ENCODE measurements at places on chromosomes 11 and 22. TPM values are rescaled to one million over a fixed set of nuclear protein-coding genes. Genes with fewer than 3 reads are reported as not detected.

LYVE1 gene
- polyA plus RNA-seq = not detected

DNA sequence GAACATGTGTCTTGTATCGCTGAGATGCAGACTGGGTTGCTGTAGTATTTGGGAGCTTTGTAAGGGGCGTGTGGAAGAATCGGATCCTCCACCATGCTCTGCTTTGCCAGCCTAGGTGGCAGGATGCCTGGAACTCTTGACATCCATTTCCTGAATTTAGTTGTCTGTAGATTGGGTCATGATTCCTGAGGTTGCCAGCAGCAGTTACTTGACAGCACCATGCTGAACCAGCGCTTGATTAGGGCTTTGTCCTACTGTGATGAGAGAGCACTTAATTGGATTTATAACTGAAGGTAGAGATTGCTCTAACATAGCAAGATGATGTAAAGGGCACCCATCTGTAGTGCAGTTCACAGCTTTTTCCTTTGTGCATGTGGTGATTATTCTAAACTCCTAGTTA lies 75.6 kb upstream of the HORMAD2 start:
- no peaks in the 10 kb centered on the region for H3K27me3 ChIP-seq
- H3K4me3 ChIP-seq = no peak overlapping the region
- H3K4me1 ChIP-seq = peaks cover 20% of the 10 kb centered on the region
- H3K27ac ChIP-seq = no peak overlapping the region
- peaks cover 19% of the 10 kb centered on the region for H3K36me3 ChIP-seq

DUSP18 gene
- polyA plus RNA-seq = 12.7 TPM

LRRC75B gene
- polyA plus RNA-seq = 10.6 TPM

GRCh38 chr11:128022007-128022368 lies 565.4 kb downstream of the ETS1 start:
- DNase-seq = peak; percentile 75
- H3K27me3 ChIP-seq = no peaks in the 10 kb centered on the region
- H3K4me1 ChIP-seq = peaks cover 27% of the 10 kb centered on the region
- no peaks in the 10 kb centered on the region for H3K36me3 ChIP-seq

Measured in GM23248 (cell line).